ENCODE measurements at places on chromosomes 2 and 18.

- no peak for DNase-seq
Measured at GRCh38 chr2:13660231-13660630, 943.5 kb downstream of the TRIB2 start.

DNA sequence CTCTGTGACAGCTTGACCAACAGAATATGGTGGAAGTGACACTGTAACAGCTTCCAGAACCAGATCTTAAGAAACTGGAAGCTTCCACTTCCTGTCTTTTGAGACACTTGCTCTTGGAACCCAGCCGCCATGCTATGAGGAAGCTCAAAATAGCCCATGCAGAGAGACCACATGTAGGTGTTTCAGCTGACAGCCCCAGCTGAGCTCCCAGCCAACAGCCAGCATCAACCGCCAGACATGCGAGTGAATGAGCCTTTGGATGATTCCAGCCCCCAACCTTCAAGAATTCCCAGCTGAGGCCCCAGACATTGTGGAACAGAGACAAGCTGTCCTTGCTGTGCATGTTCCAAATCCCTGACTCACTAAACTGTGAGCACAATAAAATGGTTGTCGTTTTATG lies 27.9 kb downstream of the ACVR1 start:
- DNase-seq, result no peak

- DNase-seq, result no peak
Measured at GRCh38 chr2:174544156-174544555, 53.4 kb downstream of the WIPF1 start.

GRCh38 chr2:20469595-20469994 lies 22.7 kb downstream of the RHOB start:
- no peak for DNase-seq
